ENCODE measurements at places on chromosomes 7 and 10. TPM values are rescaled to one million over a fixed set of nuclear protein-coding genes. Genes with fewer than 3 reads are reported as not detected.

- DNase-seq: no peak
Measured at GRCh38 chr7:142597547-142597946, 151.7 kb upstream of the PRSS1 start.

SUV39H2 gene
- 8.0 TPM for total RNA-seq

DNA sequence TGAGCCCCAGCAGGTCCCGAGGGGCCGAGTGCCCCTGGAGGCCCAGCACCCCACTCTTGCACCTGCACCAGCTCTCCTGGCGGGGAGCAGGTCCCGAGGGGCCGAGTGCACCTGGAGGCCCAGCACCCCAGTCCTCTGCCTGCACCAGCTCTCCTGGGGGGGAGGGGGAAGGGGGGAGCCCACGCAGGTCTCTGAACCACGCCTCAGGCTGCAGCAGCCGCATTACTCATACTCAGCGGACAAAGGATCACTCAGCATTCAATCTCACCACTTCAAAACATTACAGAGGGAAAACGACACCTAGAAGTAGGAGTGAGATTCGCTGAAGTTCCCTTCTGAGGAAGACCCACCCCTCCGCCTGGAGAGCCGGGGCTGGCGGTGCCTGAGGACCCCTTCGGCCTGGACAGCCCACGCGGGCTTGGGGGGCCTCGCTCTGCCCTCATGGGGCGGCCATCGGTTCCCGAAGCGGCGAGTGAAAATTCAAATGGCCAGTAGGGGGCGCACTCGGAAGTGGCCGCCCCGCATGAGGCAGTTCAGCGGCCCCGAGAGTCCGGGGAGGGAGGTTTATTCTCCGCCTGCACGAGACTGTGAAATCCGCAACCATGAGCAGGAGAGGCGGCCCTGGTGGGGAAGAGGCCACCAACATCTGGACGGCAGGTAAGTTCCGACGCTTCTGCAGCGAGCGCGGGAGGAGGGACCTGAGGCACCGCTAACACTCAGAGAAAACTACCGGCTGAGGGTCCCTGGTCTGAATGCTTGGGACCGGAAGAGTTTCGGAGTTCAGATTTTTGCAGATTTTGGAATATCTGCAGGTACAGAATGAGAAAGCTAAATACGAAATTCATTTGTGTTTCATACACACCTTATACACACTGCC is 1.1 kb upstream of the GPER1 start:
- DNase-seq: peak; percentile 93

WDR91 gene
- total RNA-seq: 16.6 TPM

CYP3A5 gene
- total RNA-seq: 3.4 TPM

GRCh38 chr7:28142650-28143049 is 37.9 kb downstream of the JAZF1 start:
- DNase-seq: no peak

GRCh38 chr7:117132321-117133120 is 179.2 kb downstream of the ST7 start:
- no peak for DNase-seq

MARVELD1 gene
- total RNA-seq: 87.4 TPM

TMEM72 gene
- total RNA-seq: not detected

TSPAN13 gene
- 8.5 TPM for total RNA-seq

DNA sequence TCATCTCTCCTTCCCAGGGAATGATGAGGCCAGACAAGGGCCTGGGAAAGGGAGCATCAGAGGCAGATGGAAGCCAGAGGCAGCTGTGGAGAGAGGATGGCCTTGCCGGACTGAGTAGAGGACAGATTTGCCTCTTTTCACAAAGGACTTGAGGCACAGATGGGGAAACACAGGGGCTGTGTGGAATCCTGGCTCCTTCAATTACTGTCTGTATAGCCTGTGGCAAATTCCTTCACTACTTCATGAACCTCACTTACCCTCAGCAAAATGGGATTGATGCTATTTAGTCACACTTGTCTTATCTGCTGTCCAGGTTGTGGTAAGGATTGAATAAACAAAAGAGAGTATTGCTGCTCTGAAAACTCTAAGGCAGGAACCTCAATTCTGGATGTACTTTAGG is 40.3 kb downstream of the SLC25A28 start:
- DNase-seq: no peak

- no peak for DNase-seq
Measured at GRCh38 chr7:118169146-118169545, 14.8 kb upstream of the LSM8 start.

DNA sequence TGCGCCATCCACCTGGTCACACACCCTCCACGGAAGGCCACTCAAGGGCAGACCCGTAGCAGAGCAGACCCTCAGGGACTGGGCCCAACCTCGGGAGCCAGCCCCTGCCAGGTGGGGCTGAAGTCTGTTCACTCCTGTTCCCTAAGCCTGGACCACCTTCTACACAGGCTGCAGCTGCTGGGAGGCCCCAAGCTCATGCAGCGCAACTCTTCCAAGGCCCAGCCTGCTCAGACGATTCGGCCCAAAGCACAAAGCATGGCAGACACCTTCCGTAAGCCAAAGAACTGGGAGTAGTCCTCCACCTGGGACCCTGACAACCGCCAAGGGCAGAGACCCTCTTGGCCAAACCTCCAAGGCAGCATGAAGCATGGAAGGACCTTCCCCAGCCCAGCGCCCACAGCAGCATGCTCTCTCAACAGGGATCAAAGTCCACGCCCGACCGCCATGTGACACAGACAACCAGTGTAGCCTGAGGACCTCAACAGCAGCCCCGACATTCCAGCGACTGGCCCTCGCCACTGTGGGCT is 11.5 kb downstream of the SHH start:
- peak; percentile 67 for DNase-seq

ADARB2 gene
- total RNA-seq: not detected

GRCh38 chr10:52378124-52378523 is 64.0 kb downstream of the DKK1 start:
- DNase-seq: no peak

TMEM213 gene
- not detected for total RNA-seq

PVRIG gene
- total RNA-seq: 0.23 TPM

NEBL gene
- 4.3 TPM for total RNA-seq

- peak; percentile 88 for DNase-seq
Measured at GRCh38 chr7:26202019-26202990, 760 bp downstream of the CBX3 start.

DNA sequence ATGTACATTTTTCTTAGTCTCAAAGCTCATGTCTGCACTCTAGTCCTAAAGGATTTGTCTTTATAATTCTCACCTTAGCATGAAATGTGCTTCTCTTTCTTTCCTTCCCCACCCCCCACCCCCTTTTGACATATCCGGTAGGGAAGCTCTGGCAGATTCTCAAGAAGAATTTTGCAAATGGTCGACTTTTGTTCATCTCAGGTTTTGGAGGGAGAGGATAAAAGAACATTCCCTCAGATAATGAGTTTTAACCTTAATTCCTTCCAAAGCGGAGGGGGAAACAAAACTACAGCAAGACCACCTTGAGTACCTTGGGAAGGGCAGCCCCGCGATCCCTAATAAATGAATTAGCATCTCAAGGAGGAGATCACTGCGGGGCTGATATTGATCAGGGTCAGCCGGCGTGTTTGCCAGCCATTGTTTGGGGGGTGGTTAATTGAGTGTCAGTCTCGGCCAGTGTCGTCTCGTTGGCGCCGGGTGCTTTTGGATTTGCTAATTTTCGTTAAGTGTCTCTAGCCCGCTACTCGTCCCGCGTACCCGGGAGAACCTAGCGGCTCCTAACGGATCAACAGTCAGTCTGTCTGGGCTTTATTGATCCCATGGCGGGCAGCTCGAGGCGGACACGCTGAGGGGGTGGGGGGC is 874 bp upstream of the BAMBI start:
- peak; percentile 80 for DNase-seq

DNA sequence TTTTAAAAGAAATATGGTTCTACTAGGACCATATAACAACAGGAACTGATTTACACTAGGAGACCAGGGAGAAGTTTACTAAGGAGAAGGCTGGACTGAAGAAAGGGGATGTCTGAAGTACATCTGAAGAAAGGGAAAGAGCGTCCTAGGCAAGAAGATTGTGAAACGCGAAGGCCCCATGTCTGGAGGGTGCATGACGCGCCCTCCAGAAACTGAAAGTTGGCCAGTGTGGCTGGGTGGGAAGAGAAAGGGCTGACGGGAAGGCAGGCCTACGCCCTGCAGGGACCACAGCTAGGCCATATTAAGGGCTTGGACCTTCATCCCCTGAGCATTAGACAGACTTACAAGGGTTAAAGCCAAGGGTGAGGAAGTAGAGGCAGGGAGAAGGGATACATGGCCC is 158.0 kb downstream of the TRIL start:
- DNase-seq: no peak

DNA sequence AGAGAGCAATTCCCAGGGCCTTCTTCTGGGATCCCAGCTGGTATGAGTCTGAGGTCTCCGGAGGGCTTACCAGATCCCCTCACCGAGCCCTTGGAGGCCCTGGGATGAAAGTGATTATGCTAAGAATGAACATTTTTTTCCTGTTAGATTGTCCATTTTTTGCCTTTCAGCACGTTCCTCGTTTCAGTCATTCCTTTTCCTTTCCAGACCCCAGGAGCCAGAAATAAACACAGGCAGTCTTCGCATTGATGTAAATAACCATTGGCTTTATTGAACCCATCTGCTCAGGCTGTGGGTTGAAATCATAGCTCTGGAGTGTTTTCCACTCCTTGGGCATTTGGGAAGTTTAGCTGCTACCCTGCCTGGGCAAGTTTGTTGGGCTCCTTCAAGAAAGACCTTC is 320.9 kb upstream of the AUTS2 start:
- DNase-seq: no peak

EPDR1 gene
- total RNA-seq: 35.6 TPM

GRCh38 chr7:43396187-43396740 is 186.6 kb upstream of the STK17A start:
- DNase-seq: no peak

DNA sequence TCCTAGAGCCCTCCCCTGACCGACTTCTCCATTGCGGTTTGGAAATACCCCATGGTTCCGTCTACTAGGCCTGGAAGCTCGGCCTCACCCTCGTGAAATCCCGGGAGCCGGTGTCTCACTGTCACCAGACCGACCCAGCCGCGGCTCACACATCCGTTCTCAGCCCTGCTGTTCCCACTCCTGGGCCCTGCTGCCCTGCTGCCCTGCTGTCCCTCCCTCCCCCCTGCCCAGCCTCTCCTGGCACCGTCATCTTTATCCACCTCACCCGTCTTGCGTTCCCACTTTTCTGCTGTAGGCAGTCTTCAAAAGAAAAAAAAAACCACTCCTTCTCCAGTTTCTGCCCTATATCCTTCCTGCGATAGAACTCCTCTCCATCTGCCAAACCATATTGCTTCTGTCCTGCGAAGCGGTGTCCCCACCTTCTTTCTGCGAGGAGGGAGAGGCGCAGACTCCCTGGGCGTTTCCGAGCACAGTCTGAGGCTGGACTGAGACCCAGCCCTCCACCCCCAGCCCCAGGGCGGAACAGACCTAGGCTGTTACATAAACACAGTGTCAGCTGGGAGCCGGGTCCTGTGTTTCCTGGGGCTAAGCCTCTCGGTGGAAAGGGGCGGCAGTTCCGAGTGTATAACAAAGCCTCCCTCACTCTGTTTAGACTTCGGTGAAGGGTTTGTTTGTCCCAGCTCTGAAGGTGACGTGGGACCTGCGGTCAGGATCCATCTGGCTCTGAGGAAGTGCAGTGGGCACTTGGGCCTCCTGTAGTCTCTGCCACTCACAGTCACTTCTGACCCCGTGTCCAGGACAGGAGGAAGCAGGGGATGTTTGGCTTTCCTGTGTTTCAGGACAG is 2.8 kb downstream of the AGAP3 start:
- peak; percentile 86 for DNase-seq

- no peak for DNase-seq
Measured at GRCh38 chr7:34042406-34042805, 137.1 kb downstream of the BMPER start.

GRCh38 chr10:73797324-73798025 is 12.1 kb downstream of the ZSWIM8 start:
- peak; percentile 45 for DNase-seq

NXPH1 gene
- total RNA-seq: not detected

GRCh38 chr10:119138346-119139306 is 26.9 kb downstream of the SFXN4 start:
- no peak for DNase-seq

GRCh38 chr10:94938383-94938782 is at the start of gene CYP2C9:
TSS of gene CYP2C9 (plus strand) at chr10:94938658. CDS start at chr10:94938683, 25 bp downstream.
- no peak for DNase-seq

GRCh38 chr10:48238826-48239520 is 35.5 kb downstream of the FRMPD2 start:
- DNase-seq: no peak

PLEKHA1 gene
- total RNA-seq: 46.1 TPM

METTL27 gene
- 1.3 TPM for total RNA-seq

All from aorta (tissue), 5 donors.